Lung (tissue), 17 donors: ENCODE measurements at places on chromosomes 13 and 19. TPM values are rescaled to one million over a fixed set of nuclear protein-coding genes. Genes with fewer than 3 reads are reported as not detected.

- DNase-seq = no peak
Measured at GRCh38 chr13:82661126-82661525, 1221.1 kb downstream of the SLITRK1 start.

DNA sequence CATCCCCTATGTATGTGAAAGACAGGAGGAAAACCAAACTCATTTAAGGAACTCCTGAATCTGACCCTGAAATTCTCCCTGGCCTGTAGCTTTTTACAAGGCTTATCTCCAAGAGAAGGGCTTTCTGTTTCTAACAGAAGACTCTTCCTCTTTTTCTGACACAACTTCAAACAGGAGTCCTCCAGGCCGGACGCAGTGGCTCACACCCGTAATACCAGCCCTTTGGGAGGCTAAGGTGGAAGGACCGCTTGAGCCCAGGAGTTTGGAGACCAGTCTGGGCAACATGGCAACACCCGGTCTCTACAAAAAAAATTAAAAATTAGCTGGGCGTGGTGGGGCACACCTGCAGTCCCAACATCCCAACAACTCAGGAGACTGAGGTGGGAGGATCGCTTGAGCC lies 41.9 kb downstream of the CARS2 start:
- DNase-seq = no peak

The TEX101 gene
- not detected for total RNA-seq

DNA sequence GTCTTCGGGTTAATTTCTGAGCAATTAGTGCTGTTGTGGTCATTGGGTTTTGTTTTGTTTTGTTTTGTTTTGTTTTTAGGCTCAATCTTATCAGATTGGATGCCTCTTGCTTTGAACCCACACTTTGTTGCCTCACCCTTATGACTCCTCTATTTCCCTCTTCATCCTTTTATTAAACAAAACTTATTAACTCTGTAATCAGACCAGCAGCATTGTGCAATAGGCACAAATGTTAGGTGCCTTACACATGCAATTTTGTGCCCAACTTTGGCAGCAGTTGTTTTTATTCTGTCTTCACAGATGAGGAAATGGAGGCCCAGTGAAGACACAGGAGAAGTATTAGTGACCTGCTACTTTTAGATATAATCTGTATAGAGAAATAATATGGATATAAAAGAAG lies 377.7 kb downstream of the KCNRG start:
- no peak for DNase-seq

GRCh38 chr13:58964048-58964447 lies 1199.7 kb downstream of the DIAPH3 start:
- DNase-seq = no peak

The TSEN34 gene
- 65.8 TPM for total RNA-seq

The KIR3DL1 gene
- 0.64 TPM for total RNA-seq

The CBLC gene
- 4.8 TPM for total RNA-seq

The TMEM238 gene
- 31.0 TPM for total RNA-seq

- no peak for DNase-seq
Measured at GRCh38 chr19:45146251-45146650, 14.5 kb downstream of the NKPD1 start.
